ENCODE measurements at places on chromosomes 3 and 15.
A peak's percentile ranks its signal among the peaks of the same experiment; 100 is the strongest.

DNA sequence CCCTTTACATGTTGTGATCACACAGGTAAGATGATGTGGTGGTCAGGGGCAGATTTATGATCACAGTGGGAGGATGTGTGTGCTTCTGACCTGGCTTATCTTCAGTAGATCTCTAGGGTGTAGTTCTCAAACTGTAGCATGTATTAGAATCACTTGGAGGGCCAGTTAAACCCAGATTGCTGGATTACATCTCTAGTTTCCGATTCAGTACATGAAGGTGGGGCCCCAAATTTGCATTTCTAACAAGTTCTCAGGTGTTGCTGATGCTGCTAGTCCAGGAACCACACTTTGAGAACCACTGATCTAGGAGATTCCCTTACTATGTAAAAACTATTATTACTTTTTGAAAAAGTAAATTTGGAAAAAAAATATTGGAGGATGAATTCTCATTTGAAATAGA is 199.3 kb upstream of the GOLIM4 start:
- no peak for DNase-seq

DNA sequence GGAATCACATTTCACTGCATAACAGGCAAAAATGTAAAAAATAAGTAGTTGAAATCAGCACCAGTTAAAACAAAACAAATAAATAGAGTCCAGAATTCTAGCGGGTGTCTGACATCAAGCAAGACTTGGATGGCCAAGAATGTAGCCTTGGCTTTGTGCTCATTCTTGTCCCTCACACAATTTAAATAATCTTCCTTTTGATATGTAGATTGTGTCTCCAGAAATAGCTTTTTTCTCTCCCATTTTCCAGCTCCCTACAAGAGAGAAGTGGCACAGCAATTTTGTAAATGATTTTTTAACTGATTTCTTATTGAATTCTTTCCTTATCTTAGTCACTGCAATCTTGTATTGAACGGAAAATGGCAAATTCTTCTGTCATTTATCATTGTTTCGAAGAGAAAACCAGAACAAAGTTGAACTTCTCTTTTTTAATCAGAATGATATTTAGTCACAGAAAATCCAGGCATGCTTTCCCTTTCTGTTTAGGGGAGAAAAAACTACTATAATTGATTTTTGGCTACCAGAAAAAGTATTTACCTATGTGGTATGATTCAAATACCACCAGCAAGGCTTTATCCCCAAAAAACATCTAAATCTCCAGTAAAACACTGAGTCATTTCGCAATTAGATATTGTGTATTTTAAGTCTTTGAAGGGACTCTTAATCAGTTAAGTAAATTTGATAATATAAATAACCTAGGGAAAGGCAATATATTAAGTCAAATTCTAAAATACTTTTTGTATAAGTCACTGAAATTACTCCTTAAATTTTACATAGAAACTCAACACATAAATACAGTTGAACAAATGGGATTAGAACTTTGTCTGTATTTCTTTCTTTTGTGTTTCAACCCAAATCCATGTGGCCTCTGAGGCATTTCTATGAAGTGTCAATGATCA is 481.7 kb downstream of the GBE1 start:
- no peak for DNase-seq

- no peak for DNase-seq
These were observed 47.1 kb downstream of the PDIA5 start for GRCh38 chr3:123113889-123114450.

DNA sequence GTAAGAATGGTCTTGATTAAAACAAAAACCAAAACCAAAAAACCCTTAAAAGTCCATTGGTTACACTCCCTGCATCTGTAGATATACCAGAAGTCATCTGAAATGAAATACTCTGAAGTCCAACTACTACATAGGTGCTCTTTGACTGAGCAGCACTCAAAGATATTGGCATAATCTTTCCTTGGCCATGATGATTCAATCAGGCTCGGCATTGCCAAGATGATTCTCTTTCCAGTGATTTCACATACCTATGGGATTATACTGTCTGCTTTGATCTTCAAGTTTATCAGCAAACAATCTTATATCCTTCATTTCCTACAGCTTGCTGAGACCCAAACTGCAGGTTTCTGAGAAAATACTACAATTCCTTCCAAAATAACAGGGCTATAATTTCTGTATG is 35.9 kb upstream of the DIPK2A start:
- DNase-seq = no peak

DNA sequence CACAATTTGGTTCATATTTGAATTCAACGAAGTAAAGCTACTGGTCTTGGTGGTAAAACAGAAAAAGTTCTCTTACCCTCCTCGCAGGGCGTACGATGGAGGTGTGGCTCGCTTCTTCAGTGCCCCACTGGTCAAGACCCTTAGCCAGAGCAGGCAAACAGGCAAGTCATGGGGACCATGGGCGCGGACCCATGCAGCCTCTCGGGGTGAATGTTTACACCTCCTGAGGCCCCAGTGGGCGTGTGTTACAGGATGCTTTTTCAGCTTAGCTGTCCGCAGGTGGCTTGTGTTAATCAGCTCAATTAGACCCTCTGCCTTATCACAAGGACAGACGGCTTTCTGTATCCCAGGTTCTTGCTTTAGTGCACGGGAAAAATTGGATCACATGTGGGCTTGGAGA is 991.8 kb downstream of the GBE1 start:
- DNase-seq = no peak

- peak; percentile 19 for DNase-seq
These were observed 100.0 kb downstream of the CACNA2D3 start for GRCh38 chr3:54222316-54222715.

- DNase-seq = no peak
These were observed 39.6 kb downstream of the SEMA6D start for GRCh38 chr15:47756872-47757271.

DNA sequence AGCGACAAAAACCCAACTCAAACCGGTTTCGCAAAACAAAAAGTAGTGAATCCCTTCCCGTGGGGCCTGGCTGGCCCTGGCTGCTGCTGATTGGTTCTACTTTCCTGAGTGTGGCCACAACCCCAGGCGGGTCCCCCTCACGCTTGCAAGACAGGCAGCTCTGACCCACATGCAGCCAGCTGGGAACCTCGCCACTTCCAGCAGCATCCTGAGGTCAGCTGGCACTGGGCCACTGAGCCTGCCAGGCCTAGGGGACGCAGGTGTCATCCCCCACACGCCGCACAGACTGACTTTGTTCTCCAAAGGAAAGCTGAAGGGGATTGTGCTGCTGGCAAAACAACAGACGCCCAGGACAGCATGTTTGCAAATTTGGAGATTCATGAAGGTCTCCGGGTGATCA is 111.1 kb downstream of the TPRA1 start:
- no peak for DNase-seq

All from DMS153 (cell line).